WTC11 (cell line): ENCODE measurements at places on chromosomes 3 and 15.

- DNase-seq = no peak
These were observed 27.3 kb downstream of the DUT start for GRCh38 chr15:48358229-48359152.

- DNase-seq = no peak
These were observed 18.1 kb upstream of the SLC7A14 start for GRCh38 chr3:170603770-170604510.

DNA sequence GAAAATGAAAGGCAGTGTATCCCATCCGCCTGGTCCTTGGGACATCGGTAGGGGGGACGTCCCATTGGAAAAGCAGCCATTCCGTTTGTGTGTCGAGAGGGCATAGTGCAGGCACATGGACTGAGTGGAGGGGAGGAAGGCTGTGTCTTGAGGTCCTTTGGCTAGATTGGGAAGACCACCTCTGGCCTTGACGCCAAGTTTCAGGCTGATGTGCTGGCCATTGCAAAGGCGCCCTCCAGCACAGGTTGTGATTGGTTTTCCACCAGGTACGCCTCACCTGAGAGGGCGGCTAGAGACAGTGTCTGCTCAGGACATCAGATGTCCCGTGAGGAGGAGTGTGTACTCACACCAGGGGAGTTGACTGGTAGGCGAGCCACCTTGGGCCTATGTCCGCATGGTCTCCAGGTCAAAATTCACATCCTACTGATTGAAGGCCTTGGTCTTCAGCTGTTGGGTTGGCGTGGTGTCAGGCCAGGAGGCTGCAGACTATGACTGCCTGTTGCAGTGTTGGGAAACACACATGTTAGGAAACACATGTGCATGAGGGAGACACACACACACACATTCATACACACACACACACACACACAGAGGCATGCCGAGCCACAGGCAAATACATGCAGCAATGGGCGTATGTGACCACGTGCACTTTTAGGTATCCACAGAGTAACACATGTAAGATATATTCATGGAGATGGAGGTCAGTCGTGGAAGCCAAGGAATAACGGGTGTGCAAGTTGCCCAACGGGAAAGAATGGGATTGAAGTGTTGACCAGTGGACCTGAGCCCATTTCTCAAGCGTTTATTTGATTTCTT lies 98.4 kb downstream of the SNRPN start:
- DNase-seq = no peak

GRCh38 chr15:58762731-58763130 lies 8.4 kb upstream of the MINDY2 start:
- no peak for DNase-seq

DNA sequence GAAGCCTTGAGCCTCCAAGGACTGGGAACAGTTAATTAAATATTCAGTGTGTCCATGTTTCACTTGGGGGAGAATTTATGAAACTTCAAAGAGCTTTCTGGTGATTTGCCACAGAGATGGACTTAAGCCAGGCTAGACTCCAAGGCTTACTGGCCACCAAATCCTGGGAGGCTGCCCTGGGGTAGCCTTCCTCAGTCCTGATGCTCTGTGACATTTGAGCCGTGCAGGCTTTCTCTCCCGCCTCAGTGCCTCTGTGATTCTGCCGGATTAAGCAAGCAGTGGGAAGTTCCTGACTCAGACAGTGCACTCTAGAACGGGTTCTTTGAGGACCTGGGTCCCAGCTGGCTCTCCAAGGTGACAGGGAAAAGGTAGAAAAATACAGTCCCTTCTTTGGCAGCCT lies 314.7 kb upstream of the ICE2 start:
- no peak for DNase-seq

DNA sequence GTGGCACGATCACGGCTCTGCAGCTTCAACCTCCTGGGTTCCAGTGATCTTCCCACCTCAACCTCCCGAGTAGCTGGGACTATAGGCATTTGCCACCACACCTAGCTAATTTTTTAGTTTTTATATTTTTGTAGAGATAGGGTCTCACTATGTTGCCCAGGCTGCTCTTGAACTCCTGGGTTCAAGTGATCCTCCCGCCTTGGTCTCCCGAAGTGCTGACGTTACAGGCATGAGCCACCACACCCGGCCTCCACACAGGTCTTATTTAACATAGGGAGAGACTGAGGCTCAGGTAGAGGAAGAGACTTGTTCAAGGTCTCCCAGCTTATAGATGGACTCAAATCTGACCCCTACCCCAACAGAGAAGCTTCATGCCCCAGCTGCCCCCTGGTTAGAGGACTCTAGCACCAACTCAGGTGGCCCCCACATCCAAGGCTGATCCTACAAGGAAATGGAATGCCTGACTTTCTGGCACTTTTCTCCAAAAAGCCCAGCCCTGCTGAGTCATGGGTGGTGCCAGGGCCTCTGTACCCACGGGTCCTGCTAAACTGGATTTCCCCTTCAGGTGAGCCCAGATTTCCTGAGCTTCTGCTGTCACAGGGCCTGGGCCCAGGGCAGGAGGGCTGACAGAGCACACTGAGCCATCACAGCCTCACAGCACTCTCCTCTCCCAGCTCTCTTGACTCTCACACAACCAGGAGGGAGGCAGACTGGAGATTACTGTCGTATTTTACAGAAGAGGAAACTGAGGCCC lies 5.6 kb downstream of the TMEM40 start:
- DNase-seq = no peak

DNA sequence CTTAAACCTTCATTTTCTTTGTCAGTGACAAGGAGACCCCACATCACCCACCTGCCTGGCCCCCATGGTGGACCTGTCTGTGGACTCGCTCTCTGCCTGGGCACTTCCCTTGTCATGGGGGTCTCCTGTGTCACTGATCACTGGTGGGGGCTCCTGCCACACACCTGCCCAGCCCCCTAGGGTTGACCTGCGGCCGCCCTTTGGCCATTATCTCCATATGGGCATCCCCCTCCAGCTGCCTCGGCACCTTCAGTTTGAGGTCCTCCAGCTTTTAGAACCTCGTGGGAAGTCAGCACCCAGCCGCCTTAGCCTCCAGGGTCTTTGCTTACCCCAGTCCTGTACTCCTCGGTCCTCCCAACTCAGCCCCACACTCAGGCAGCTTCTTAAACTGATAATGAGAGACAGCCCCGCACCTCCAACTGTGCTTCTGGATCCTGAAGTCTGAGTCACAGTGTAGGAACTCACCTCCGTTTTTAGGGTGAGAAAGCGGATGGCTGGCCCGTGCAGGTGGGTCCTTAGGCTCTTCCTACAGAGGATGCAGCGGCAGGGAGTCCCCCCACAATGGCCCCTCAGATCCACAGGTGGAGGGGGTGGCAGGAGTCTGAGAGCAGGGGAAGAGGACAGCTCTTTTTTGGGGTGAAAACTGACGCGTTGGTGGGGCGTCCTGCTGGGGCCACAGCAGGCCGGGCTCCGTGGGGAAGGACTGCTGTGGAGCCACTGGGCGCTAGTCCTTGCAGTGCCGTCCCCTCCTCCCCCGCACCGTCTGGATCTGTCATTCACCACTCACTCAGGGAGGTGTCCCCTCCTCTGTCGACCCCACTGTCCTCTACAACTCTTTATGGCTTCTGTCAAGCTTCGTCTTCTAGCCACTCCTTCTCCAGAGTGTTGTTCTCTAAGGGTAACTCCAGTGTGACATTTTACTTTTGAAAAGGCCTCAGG lies 8.7 kb upstream of the PRR23E start:
- DNase-seq = no peak

GRCh38 chr3:139519998-139520737 lies 19.4 kb downstream of the RBP1 start:
- peak; percentile 73 for DNase-seq

GRCh38 chr3:132414841-132415240 lies 2.5 kb upstream of the DNAJC13 start:
- DNase-seq = no peak

DNA sequence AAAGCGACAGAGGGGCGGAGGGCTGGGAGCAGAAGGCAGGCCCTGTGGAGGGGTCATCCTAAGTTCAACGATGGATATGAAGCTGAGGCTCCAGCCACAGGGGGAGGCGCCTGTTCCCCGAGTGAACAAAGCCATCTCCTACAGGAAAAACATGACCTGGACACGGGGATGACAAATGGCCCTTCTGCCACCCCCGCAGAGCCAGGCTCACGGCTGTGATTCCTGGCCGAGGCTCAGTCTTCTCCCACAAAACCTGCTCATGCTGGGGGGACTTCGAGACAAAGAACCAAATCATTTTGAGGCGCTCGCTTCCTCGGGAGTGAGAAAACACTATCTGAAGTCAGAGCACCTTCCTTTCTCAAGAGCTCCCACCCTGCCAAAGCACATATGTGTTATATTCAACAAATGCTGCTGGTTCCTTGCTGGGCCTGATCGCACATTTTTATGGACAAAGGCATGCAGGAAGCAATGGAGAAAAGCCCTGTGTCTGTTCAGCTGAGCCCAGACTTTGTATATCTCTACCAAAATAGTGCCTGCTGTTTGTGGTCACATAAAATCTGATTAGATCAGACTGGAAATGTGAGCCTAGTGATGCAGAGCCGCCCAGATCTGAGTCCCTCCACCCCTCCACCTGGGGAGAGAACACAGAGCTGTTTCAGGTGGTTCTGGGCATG lies 5.6 kb downstream of the RBP1 start:
- DNase-seq = no peak

- no peak for DNase-seq
These were observed 262.4 kb downstream of the SLC9A9 start for GRCh38 chr3:143585720-143586456.

DNA sequence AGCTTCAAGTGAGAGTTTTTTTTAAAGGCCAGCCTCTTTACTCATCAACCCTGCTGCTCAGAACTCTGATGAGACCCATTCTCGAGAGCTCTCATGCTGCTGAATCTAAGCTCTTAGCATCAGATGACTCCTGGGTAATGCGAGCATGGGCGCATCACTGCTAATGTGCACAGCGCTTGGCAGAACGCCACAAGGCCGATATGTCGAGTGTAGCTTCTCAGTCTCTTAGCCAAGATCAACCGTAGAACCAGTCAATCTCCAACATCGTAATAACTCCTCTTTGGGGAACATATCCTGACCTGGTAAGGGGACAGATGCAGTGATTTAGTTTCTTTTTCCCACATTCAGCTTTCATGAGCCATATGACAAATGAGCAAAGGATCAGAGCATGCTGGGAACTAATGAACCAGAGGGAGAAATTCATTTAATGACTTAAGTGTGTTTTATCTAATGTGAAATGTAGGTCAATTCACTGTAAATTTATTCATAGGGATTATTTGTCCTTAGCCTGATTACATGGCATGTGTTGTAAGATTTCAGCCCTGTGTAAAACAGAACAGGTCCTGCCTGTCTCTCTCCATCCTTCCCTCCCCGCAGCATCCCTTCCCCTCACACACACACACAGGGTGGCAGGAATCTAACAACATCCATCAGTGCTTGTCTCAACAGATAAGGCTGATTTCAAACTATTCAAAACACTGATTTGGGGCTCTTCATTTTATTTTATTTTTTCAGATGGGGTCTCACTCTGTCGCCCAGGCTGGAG lies 195.4 kb upstream of the C2CD4B start:
- DNase-seq = no peak

GRCh38 chr3:50003216-50003615 lies 63.3 kb downstream of the RBM6 start:
- no peak for DNase-seq

DNA sequence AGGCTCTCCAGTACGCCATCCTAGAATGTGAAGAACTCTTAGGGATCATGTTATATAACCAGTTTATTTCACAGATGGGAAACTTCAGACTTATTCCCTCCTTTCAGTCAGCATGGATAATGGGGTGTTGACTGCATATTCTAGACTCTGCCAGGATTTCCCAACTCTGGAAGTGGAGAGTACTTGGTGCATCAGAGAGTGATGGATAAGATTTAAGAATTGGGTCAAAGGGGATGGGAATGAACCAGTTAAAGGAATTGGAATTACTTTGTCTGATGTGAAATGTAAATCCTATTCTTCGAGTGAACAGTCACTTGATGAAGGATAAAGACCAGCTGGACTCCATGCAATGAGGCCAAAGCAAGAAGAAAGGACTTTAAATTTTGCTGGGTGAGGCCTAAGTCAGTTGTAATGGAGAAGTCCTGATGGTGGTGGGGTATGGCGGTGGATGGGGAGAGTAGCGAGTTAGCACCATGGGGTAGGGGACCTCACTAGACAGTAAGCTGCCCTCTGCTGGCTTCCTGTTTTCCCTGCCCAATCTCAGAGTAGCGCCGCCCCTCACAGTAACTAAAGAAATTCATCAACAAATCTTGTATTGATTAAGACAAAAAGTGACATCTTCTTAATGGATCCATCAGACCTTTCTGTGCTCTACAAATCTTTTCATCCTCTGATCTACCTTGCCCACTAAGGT lies 7.3 kb upstream of the CACNA1D start:
- no peak for DNase-seq

DNA sequence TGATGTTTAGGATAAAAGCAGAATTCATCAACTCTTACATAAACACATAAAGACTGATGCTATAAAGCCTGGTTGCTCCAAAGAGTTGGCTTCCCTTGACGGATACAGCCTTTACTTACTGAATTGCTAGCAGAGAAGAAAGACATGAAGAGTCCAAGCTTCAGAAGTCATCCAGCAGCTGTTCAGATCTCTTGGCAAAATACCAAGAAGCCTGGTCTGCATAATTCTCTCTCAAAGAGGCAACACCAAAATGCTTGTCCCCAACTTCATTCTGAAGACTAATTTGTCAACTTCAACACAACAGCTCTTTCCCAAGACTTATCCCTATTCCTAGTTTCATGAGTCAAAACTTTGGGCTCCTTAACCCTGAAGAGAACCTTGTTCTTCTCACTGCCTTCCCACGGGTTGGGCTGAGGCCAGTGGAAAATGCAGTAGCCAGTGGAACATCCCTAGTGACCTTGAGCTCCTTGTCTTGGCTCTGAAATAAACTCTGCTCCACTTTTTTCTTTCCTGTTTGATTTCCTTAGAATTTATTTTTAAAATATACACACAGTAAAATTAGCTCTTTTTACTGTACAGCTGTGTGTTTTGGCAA lies 119.2 kb upstream of the THBS1 start:
- DNase-seq = no peak

GRCh38 chr3:154862265-154862664 lies 217.9 kb upstream of the MME start:
- DNase-seq = no peak

DNA sequence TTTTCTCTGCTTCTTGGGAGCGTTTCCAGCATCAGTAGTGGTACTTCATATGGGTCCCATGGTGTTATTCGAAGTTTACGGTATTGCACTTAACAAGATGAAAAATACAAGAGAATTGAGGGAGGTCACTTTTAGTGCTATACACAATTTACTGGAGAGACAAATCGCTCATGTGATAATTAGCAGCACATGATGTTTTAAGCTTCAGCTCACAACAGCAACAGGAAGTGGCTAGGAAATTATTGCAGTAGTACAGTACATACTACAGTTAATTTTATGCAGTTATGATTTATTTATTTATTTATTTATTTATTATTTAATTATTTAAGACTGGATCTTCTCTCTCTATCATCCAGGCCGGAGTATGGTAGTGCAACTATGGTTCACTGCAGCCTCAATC lies 14.4 kb upstream of the DCAF1 start:
- no peak for DNase-seq

GRCh38 chr3:154583086-154583634 lies 153.2 kb upstream of the GPR149 start:
- no peak for DNase-seq

GRCh38 chr3:72401005-72401545 lies 447.2 kb downstream of the SHQ1 start:
- DNase-seq = no peak

GRCh38 chr15:90851940-90852339 lies 16.4 kb upstream of the FURIN start:
- no peak for DNase-seq
